ENCODE measurements at places on chromosomes 3 and 15. TPM values are rescaled to one million over a fixed set of nuclear protein-coding genes. Genes with fewer than 3 reads are reported as not detected.

The C2CD4A gene
- not detected for total RNA-seq

The P4HTM gene
- total RNA-seq, result 3.3 TPM

The ASB14 gene
- total RNA-seq, result not detected

The GOLGA8N gene
- total RNA-seq, result 0.49 TPM

- DNase-seq, result peak; percentile 63
Measured at GRCh38 chr3:172675441-172676193, 35.2 kb downstream of the NCEH1 start.

DNA sequence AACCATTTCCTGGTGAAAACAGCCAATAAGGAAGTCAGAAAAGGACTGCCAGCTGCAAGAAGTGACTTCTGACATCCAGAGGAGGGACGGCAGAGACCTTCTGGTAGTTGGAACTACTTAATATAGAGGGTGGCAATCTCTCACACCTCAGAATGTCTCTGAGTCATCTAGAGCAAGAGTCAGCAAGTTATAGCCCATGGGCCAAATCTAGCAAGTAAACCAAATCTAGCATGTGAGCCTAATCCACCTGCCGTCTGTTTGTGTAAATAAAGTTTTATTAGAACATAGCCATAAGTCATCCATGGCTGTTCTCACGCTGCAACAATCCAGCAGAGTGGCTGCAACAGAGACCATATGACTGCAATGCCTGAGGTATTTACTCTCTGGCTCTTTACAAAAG lies 160.5 kb upstream of the NR2E3 start:
- DNase-seq, result peak; percentile 66

DNA sequence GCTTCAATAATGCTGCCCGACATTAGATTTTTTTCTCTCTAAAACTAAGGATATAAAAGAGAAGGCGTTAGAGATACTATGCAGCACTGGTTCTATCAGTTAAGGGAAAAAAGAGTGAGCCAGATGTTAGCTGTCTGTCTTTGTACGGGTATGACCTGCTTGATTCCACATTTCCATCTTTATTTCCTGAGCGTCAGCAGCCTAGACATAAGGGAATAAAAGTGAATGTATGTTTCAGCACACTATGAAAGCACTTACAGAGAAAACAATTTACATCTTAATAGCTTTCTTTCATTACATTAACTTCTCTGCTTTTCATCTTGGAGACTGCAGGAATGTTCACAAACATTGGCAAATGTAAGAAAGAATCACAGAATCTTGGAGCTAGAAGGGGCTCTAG lies 319.3 kb downstream of the CTNNB1 start:
- no peak for DNase-seq

GRCh38 chr15:57340682-57341259 lies 35.5 kb upstream of the CGNL1 start:
- peak; percentile 54 for DNase-seq

DNA sequence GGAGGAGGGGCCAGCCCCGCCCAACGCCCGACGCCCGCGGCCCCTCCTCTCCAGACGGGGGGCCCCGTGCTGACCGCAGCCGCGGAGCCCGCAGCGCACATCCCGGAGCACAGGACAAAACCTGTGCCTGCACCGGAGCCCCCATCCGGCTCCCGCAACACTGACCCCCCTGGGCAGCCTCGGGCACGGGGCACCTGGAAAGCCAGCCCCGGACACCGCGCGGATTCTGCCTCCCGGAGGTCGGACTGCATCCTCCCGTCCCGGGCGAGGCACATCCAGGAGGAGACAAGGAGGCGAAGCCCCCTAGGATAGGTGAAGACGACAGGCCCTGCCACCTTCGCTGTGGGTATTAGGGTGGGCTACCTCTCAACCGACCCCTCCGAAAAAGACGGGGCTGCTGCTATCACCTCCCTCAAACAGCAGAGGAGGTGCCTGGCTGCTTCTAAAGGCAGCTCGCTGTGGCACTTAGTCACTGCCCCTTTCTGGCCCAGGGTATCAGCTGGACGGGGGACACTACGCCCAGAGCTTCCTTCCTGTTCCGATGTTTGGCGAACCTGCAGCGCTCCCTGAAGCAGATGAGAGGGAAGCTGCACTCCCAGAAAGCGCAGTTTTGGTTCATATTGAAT lies 10.6 kb downstream of the XXYLT1 start:
- peak; percentile 13 for DNase-seq

DNA sequence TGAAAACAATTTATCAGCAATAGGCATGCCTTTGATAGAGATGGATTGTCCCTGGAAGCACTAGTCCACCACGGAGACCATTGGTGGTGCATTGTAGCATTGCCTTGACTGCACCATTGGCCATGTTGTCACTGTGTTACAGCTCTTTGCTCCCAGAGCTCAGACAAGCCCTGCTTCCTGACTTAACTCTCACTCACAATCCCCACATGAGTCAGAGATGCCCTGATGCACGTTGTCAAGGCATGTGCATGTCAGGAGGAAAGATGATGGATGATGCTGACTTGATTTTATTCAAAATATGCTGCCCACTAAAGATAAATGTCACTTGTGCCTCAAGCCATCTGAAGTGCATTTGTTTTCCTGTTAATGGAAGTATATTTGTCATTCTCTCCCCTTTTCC lies 266.1 kb downstream of the ARRDC4 start:
- DNase-seq, result no peak

- no peak for DNase-seq
Measured at GRCh38 chr3:61114316-61114953, 136.8 kb downstream of the FHIT start.

GRCh38 chr3:177842743-177843734 lies 645.8 kb upstream of the TBL1XR1 start:
- DNase-seq, result no peak

- peak; percentile 76 for DNase-seq
Measured at GRCh38 chr3:124793054-124793739, 62.9 kb downstream of the UMPS start.

DNA sequence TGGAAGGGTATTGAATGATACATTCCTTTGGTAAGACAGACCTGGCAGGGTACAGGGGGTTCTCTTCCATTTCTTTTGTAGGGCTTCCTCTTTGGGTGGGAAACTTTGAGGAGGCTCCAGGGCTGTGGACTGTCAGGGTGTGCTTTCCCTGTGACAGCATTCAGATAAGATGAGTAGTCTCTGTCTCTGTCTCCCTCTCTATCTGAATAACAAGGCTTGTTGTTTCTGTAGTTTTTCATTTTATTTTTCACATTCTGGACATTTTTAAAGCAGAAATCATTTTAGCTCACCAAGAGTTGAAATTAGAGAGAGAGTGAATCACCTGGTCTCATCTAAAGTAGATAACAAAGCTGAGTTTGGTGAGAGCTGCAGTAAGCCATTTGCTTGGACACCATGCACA lies 100.8 kb upstream of the TPM1 start:
- DNase-seq, result no peak

DNA sequence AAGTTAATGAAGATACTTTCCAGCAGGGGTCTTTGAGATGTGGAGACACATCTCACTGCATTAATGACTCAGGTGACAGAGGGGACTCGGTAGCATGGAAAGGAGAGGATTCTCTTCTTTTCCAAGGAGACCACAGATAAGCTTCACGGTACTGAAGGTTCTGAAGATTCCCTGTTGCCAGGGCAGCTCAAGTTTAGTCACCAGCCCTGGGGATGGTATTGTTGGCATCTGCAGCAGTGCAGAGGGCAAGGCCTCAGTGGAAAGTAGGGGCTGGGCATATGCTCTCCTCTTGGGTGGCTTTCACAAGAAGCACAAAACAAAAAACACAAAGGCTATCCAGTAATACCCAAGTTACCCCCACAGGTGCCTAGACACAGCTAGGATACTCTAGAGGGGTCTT lies 38.0 kb upstream of the MRPL3 start:
- DNase-seq, result peak; percentile 24

Data from RPMI7951 (cell line).